ENCODE measurements at places on chromosomes 7 and 10. TPM values are rescaled to one million over a fixed set of nuclear protein-coding genes. Genes with fewer than 3 reads are reported as not detected.

MAP3K8 gene
- total RNA-seq, result 64.3 TPM

DNA sequence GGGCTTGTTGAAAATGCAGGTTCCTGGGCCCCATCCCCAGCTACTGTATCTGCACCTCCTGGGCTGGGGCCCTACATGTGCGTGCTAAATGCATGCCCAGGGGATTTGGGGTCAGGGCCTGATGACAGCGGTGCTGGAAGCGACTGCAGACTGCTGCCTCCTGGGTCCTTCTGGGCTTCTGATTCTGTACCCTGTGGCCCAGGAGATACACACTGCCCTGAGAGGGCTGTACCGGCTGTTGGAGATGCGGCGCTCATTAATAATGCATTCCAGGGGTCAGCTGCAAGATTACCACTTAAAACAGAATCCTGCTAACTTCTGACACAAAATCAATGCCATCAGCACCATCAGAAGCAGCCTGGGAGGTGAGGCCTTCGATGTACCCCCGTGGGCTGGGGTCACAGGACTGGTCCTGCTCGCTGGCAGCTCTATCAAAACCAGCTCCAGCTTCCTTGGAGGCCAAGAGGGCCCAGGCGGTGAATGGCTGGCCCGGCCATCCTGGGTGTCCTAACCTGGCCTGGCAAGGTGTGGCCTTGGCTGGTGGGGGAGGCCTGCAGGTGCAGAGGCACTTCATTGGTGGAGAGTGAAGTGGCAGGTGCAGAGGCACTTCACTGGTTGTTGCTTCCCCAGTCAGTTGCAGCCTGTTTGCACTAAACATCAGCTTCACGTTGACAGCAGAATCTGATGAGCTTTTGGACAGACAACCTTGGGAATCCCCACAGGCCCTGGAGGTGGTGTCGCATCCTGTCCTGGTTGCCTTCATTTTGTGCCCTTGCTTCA lies 79.2 kb downstream of the GLRX3 start:
- no peak for DNase-seq

GDF2 gene
- total RNA-seq, result not detected

- DNase-seq, result no peak
Measured at GRCh38 chr10:8023321-8023720, 31.2 kb upstream of the GATA3 start.

DNA sequence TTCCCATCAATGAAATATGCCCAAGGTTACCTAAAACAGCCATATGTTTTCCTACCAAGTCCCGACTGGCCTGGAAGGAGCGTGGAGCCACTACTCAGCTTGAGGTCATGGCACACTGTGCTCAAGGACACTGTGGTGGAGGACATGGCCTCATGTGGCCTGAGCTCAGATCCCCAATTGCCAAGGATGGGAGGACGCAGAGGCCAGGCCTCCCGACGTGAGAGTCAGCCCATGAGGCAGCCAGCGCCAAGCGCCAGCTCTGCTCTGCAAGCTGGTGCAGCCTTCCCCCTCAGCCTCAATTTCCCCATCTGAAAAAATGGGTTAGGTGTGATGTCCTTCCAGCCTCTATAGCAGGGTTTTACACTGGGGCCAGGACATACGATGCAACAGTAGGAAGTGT lies 302.6 kb downstream of the CALN1 start:
- no peak for DNase-seq

TMEM140 gene
- total RNA-seq, result 20.6 TPM

CLDN4 gene
- not detected for total RNA-seq

GRID1 gene
- 0.85 TPM for total RNA-seq

All from thoracic aorta (tissue), 2 donors.